ENCODE measurements at places on chromosomes 4 and X. TPM values are rescaled to one million over a fixed set of nuclear protein-coding genes. Genes with fewer than 3 reads are reported as not detected.

DNA sequence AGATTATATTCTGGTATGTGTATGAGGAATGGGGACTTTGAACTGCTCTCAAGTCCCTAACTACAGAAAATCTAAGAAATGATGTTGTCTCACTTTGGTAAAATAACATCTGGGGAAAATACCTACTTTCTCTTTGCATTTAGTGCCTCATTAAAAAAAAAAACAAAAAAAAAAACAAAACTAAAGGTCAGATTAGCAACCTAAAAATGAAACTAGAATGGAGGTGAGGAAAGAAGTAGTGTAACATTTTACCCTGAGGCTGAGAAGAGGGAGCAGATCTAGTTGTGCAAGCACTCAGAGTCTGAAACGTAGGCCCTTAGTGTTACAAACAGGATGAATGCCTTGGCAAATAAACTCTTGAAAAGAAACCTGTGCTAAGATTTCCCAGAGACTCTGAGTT lies 56.0 kb downstream of the VGLL1 start:
- DNase-seq = no peak

GRCh38 chr4:152591396-152591795 lies 55.5 kb upstream of the FBXW7 start:
- DNase-seq = peak; percentile 54

DNA sequence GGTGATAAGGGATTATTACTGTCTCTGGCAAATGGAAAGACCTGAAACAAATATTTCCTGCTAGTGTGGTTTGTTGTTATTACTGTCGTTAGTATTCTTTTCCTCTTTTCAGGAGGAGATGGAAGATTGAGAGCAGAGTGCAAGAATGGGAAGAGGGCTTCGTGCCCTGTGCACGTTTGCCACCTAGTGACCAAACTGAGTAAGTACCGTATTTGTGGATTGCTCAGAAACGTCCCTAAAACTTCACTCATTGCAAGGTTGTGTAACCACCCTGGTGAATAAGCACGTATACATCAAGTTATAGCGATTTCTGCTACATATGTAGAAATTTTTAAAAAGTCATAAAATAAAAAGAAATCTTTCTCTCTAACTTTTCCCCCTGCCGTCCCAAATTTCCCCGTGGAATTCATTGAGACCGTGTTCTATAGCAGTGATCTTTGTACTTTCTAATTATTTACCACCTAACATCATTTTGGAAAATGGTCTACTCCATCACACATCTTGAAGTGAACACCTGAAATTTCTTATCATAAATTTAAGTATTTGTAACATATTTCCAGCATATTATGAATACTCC lies 24.3 kb downstream of the LINC00632 start:
- peak; percentile 6 for DNase-seq

DNA sequence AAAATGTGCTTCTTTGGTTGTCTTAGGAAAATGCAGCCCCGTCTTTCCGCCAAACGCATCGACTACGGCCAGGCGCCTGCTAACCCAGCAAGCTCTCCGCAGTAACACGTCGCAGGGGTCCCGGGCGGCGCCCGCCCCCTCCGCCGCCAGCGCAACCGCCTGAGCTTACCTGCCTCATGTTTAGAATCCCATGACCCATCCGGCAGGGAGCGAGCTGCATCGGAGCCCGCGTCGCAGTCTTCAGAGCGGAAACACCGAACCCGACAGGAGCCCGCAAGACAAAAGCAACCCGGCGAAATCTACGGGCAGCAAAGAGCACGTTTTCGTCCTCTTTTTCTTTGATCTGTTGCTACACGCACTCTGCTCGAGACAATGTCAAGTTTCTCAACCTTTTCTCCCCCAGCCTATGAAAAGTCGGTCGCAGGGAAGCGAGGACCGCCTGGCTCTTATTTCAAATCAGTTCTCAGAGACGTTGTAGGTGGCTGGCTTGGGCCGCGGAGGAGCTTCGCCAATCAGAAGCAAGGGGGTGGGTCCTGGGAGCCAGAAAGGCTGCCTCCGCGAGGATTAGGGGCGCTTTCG lies at the start of gene MID1:
MID1 (minus strand) TSS at position 465 of the 579 bp plus-strand sequence. CDS start 53,038 bp downstream, outside the sequence.
- peak; percentile 64 for DNase-seq

GRCh38 chrX:129695535-129695934 lies 40.8 kb upstream of the APLN start:
- DNase-seq = no peak

DNA sequence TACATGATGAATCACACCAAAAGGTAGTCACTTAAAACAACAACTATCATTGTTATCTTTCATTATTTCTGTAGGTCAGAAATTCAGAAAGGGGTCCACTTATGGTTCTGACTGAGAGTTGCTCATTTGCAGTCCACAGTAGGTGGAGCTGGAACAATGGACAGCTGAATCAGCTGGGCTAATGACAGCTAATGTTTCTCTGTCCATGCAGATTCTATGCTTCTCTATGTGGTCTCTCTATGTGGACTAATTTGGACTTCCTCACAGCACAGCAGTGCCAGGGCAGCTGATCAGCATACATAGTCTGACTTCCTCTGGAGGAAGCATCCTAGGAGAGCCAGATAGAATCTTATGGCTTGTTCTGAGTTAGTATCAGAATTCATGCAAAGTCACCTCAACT lies 131.7 kb upstream of the INTU start:
- DNase-seq = no peak

DNA sequence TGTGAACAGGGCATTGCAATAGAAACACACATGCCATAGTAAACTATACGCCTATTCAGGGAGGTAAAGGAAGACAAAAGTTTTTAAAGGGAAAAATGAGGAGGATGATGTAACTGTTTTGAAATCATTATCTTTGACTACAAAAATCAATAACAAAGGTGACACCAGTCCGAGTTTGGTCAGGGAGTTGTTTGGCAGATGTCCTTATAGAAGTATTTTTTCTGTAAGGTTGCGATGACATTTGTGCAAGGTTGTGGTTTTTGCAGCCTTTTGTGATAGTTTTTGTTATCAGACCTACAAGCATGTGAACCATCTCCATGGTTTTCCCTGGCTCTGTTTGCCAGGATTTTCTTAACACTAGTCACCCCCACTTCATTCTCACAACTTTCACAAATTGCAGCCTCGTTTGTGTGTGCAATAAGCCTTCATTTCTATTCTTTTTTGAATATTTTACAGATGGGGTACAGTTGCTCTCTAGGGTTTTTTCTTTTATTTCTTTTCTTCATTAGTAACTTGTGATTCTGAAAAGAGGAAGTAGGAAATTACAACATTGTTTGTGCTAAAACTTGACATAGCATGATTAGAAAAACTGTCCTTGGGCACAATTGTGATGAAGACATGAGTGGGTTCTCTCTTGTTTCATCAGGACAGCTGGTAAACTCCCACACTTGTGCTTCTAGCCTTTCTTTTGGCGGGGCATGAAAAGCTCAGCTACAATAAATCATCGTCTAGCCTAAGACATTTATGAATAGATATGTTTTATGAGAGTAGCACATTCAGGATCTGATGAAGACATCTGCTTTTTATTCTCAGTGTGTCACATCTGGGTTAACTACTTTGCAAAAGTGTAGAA lies 60.2 kb upstream of the PNPLA4 start:
- no peak for DNase-seq

GRCh38 chr4:55756208-55756607 lies 63.4 kb upstream of the EXOC1L start:
- no peak for DNase-seq

- no peak for DNase-seq
Observed at GRCh38 chr4:84938316-84938715, 28.2 kb downstream of the WDFY3 start.

Gene TMEM192
- 5.9 TPM for total RNA-seq
